ENCODE measurements at places on chromosomes 5 and 9.

DNA sequence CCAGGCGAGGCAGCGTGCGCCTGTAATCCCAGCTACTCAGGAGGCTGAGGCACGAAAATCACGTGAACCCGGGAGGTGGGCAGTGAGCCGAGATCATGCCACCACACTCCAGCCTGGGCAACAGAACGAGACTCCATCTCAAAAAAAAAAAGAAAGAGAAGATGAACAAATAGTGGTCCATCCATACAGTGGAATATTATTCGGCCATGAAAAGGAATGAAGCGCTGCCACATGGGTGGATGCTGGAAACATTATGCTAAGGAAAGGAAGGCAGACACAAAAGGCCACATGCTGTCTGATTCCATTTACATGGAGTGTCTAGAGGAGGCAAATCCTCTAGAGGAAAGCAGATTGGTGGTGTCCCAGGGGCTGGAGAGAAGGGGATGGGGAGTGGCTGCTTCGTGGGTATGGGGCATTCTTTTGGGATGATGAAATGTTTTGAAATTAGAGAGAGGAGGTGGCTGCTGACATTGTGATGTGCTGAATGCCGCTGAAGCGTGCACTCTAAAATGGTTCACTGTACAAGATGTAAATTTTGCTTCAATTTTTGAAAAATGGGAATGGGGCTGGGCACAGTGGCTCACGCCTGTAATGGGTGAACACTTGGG, 17.0 kb downstream of the PLPP7 start:
- DNase-seq: no peak

- DNase-seq: no peak
Observed at GRCh38 chr5:138096997-138097828, 13.4 kb downstream of the WNT8A start.

DNA sequence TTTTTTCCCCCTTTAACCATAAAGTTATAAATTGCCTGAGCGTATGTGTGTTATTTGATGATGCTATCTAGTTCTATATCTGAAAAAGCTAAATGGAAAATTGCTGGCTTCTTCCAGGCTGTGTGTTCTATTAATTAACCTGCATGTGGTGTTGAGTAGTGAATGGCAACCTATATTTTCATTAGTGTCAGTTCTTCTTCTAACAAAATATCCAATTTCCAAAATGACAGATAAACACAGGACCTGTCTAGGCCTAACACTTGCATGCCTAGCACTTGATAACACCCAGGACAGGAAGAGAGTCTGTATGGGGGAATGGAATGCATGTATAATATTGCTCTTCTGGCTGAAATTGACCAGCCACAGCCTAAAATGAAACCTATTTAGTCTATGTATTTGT, 91.7 kb downstream of the CD180 start:
- no peak for DNase-seq

- no peak for DNase-seq
Observed at GRCh38 chr9:129138144-129138462, 26.9 kb downstream of the PTPA start.

- DNase-seq: no peak
Observed at GRCh38 chr9:98018347-98018746, 35.2 kb downstream of the ANP32B start.

- no peak for DNase-seq
Observed at GRCh38 chr5:119339344-119339743, 16.5 kb upstream of the TNFAIP8 start.

- no peak for DNase-seq
Observed at GRCh38 chr5:179788193-179788854, 5.5 kb upstream of the LTC4S start.

DNA sequence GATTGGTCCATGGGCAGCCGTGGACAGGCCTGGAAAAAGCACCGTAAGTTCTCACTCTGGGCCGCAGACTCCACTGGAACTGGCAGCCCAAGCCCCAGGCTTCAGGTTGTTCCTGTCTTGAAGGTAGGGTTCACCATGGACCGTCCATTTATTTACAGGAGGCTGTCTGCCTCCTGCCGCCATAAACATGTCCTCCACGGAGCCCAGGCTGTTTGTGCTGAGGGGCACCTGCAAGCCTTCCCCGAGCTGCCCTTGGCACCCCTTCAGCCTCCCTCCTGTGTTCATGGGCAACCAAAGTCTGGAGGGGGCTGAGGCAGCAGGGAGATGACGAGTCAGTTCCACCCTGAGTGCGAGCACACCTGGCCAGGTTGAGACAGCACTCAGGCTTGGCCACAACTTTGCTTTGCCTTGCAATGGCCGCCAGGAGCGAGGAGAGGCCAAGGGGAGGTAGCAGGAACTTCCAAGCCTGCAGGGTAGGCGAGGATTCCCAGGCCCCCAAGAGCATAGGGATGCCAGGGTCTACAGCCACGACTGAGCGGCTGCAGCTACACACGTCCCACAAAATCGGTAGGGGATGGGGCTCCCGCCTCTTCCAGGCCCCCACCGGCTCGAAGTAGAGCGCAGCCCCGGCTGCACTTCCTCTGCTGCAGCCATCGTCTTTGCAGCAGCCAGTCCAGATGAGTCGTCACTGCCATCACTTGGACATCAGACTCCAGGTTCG, 1625.6 kb upstream of the ACO1 start:
- no peak for DNase-seq

GRCh38 chr9:104448036-104448435, 56.0 kb upstream of the OR13F1 start:
- DNase-seq: no peak

DNA sequence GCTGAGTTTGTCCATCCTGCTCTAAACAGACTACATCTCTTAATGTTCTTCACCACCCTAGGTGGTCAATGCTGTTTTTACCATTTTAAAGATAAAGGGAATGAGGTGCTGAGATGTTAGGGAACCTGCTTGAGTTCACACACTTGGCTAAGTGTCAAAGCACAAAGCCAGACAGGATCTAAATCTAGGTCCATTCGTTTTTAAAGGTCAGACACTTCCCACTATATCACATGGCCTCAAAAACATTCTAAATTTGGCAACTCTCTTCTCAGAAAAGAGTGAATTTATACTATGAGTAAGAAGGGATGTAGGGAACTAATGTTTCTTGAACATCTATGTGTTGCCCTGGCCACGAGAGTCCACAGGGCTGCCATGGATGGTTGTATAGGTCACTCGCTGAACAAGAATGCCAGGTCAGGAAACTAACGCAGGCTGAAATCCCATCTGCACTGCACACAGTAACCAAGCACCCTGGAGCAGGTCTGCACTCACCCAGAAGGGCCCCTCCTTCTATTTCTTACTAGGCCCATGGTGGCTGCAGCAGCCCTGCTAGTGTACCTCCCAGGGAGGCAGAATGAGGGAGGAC, 213.0 kb downstream of the SPOCK1 start:
- no peak for DNase-seq

GRCh38 chr5:147789820-147790219, 7.3 kb upstream of the JAKMIP2 start:
- DNase-seq: no peak

DNA sequence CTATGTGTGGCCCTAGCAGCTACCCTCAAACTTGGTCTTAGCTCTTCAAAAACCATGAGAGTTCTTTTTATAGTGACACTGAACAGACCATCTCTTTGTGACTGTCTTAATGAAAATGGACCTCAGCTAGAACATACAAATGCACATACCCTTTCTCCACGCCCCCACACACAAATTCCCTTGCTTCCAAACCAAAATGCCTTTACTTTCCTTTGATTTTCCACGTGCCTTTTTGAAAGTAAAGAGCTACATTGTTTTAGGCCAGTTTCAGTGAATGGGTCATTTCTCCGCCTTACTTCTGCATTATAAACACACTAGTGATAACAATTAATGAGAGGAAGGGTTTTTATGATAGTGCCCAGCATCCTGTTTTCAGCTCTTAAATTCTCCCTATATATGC, 105.8 kb upstream of the EFNA5 start:
- no peak for DNase-seq

- DNase-seq: no peak
Observed at GRCh38 chr9:18429070-18429469, 44.9 kb upstream of the ADAMTSL1 start.

- no peak for DNase-seq
Observed at GRCh38 chr5:134447815-134448520, 36.3 kb upstream of the CDKN2AIPNL start.

DNA sequence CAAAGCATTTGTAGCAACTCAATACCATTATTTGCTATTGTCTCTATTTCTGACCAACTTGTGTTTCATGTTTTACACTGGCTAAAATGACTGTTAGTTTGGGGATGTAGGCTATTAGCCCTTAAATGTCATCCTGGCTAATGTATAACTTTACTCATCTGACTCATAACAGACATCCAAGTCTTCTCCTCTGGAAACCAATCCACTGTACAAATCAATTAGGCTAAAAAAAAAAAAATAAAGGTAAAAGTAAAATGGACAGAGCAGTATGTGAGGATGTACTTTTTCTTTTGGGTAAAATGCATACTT, 20.6 kb downstream of the MEGF9 start:
- DNase-seq: no peak

- no peak for DNase-seq
Observed at GRCh38 chr5:158212917-158213316, 354.0 kb upstream of the CLINT1 start.

- no peak for DNase-seq
Observed at GRCh38 chr5:157689942-157690689, 18.8 kb downstream of the C5orf52 start.

GRCh38 chr5:66021585-66021984, 95.2 kb downstream of the ERBIN start:
- no peak for DNase-seq

DNA sequence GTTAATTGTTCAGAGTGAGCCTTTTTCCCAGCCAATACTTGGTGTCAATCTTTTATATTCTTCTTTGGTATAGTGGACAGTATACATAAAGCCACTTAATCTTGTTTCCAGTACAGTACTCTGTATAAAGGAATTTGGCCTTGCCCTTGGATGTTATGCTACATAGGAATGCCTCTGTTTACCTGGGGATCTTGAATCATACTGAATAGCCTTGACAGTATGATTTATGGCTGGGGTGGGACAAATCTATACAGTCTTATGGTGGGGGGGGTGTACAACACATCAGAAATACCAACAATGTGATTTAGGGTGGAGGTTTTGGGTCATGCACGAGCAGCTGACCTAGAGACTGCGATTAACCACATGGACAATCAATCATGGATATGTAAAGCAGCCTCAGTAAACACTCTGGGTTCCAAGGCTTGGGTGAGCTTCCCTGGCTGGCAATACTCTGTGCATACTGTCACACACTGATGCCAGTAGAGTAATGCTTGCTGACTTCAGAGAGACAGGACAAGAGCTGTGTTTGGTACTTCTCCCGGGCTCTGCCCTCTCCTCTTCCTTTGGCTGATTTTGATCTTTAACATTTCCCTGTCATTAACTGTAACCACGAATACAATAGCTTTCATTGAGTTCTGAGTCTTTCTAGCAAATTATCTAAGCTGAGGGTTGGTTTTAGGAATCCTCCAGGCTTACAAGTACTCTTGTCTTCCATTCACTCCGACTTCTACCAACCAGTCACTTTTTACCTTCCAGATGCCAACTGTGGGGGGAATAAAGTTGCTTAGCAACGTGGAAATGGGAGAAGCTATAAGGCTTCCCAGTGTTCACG, 84.6 kb downstream of the IARS1 start:
- DNase-seq: no peak

DNA sequence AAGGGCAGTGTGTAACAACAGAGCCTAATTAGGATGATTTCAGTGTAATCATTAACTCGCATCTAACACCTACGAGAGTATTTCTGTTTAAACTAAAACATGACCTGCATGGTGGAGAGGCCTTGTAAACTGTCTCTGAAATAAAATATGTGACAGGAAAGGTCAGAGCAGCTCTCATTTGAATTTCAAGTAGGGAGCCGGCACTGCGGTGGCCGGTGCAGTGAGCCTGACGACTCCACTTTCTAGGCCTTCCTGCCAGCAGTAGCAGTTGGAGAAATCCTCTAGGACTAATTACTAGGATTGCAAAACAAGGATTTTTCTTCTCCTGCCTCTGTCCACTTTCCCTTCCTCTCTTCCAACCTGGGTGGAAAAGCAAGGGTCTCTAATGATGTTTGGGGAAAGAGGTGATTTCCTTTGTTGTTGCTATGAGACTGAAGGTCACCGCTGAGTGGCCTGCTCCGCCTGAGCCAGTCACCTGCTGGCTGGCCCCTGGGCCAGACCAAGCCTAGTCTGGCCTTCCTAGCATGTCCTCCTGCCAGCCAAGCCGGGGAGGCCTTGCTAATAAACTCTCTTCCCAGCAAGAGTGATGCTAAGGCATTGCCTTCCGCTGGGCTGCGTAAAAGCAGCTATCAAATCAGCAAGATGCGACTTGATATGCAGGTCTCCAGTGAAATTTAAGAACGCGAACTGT, 245.7 kb downstream of the PSAT1 start:
- no peak for DNase-seq

All from T follicular helper cell (primary cell).